ENCODE measurements at places on chromosomes 12 and 14.

- no peak for DNase-seq
Measured at GRCh38 chr12:111361073-111361716, 7.7 kb downstream of the PHETA1 start.

GRCh38 chr14:73008501-73008900 is 18.4 kb downstream of the ZFYVE1 start:
- peak; percentile 24 for DNase-seq

DNA sequence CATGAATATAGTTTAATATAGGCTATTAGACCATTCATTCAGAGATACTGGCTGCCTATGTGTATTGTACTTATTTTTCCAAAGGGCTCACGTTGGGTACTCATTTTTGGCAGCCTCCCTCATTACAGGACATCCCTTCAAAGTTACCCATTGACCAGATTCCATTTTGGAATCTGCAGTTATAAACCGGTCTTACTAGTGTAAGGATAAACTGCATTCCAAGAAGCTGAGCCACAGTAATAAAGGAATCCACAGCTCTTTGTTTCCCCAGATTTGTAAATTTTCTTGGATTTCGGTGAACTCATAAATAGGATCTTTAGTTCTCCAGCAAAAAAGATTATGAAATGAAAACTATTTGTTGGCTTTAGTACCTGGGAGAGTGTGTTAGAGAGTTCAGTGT is 18.9 kb upstream of the CFL2 start:
- no peak for DNase-seq

DNA sequence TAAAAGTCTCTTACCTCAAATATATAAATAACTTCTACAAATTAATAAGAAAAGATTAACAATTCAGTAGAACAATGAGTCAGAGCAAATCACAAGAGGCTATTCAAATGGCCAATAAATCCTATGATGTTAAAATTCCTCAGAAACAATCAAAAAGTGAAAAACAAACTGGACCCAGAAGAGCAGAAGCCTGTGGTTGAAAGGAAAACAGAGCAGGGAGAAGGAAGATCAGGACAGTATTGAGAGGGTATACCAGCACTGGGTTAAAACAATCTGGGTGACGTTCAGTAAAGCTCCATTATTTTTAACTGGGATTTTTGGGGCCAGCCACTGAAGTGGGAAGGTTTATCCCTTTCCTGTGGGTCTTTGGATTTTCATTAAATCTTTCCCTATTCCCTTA is 39.7 kb upstream of the PCED1B start:
- no peak for DNase-seq

GRCh38 chr12:14207905-14208551 is 157.5 kb upstream of the ATF7IP start:
- DNase-seq = no peak

DNA sequence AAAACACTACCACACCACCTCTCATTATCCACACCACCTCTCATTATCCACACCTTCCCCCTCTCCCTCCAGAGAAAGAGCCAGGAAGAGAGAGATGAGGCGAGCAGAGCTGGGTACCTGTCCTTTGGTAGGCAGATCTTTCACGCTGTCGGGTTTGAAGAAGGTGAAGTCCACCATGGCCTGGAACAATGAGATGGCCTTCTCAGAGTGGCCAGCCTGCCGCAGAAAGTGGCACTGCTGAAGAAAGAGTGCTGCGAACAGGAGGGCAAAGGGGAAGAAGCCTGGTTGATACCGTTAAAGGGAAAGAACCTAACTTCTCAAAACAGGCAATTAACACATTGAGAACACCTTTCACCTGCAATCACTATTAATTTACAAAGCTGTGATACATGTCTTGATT is 30.6 kb downstream of the NRDE2 start:
- DNase-seq = no peak

DNA sequence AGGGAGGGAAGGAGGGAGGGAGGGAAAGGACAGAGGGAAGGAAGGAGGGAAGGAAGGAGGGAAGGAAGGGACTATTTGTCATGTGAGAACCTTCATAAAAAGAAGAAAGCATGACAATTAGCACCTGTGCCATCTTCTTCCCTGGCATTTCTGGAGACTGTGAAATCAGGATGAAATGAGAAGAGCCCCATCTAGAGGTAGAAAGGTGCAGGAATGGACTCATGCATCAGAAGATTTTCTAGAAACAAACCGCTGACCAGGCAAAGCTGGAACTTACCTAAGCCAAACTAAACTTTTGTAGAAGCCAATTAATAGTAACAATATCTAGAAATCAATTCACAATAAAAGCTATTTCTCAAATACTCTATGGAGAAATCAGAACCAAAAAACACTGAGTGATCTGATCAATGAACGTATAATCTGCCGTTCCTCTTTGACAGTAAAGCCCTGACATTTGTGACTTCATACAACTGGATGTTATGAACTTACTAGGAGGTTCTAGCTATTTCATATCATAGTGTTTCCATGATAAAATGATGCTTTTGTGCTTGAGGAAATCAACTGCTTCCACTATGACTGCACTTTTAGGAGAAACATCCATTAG is 24.4 kb upstream of the CRACR2A start:
- peak; percentile 10 for DNase-seq

DNA sequence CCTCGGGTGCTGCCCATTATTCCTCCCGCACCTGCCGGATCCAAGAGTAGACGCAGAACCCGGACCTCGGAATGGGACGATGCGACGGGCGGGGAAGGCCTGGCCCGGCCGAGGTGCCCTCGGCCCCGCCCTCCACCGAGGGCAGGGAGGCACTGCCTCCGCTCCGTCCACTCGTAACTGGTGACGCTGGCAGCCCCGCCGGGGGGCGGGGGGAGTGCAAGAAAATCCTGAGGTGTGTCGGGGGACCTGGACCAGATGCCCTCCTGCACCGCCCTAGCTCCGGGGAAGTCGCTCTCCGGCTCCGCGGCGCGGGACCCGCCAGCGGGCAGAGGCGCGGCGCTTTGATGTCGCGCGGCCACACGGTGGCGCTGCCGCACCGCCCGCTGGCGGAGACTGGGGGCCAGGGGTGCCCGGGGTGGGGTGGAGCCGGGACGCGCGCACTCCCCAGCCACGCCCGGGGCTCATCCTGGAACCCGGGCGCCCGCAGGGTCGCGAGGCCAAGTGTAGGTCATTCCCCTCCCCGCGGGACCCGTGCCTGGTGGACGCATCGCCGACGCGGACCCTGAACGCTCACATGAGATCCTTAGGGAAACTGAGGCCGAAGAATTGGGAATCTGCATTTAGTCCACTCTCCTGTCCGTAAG is 202.8 kb downstream of the TTC8 start:
- DNase-seq = peak; percentile 61

DNA sequence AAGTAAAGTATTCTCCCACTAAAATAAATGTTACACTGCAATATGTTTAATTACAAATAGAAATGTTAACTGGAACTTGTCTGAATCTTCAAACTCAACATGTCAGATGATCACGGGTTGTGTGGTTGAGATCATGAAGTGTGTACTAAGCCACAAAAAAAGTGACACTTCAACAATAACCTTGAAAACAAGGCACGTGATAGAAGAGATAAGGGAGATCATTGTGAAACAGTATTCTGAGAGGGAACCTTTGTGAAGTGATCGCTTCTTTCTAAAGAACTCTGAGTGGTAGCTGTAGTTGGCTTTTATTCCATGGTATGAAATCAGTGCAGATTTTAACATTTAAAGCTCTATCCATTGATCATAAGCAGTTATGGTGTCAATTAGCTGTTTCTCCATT is 60.0 kb downstream of the LIN52 start:
- DNase-seq = peak; percentile 29

GRCh38 chr14:79161571-79161970 is 991.4 kb downstream of the NRXN3 start:
- no peak for DNase-seq

GRCh38 chr14:23030936-23031335 is 3.8 kb downstream of the PSMB5 start:
- DNase-seq = no peak

DNA sequence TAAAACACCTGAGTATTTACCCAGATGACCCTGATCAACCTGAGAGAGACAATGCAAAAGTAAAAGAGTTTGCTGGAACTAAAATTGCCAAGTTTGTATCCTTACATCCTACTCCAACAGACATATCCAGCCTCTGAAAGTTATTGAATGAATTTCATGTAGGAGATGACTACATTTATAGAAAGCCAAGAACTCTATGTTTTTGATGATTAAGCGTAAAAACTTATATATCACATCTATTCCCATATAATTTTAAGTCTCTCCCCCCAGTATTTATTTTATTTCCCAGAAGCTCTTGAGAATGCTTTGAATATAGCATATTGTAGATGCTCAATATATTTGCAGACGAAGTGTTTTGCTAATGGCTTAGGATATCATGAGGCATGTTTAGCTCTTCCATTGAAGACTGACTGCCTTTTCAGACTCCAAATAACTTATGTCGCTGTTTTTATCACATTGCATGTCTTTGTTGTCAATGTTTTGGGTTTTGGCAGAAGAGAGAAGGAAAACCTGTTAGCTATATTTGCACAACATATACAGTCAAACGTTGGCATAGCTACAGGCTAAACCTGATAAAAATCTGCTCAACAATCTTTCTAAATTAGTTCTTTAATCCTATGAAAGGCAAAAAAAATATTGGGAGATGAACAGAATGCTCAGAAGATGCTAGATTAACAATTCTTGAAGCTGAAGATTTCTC is 213.6 kb downstream of the DIO2 start:
- DNase-seq = no peak

DNA sequence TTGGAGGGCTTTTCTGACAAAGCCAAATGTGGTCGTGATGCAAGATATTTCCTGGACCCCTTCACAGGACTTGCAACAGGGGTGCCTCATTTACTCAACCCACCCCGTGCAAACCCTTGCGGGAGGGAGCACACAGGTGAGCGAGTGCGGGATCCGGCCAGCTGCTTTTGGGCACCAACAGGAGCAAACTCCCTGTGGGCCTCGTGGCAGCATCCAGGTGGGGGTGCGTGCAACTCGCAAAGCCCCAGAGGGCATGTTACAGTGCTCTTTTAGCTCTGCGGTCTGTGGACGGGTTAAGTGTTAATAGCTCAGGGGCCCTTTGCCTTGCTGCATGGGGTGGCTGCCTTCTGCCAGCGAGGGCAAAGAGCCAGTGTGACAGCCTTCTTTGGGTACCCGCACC is 707.6 kb upstream of the MDGA2 start:
- no peak for DNase-seq

DNA sequence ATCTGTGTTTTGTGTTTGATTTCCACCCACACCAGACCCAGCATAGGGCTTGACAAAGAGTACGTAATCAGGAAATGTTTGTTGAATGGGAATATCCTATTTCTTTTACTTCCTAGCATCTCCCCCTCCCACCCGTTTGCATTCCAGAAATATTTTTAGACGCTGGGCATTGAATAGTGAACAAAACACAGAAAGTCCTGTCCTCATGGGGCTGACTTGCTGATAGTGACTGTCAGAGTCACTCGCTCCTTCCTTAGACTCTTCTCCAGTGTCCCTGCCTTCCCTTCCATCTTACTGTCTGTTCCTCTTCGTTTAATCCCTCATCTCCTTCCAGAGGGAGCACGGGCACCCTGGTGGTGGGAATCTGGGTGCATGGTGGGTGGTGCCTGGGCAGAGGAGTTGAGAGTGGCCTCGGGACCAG is 53.6 kb downstream of the SLC25A47 start:
- DNase-seq = no peak

DNA sequence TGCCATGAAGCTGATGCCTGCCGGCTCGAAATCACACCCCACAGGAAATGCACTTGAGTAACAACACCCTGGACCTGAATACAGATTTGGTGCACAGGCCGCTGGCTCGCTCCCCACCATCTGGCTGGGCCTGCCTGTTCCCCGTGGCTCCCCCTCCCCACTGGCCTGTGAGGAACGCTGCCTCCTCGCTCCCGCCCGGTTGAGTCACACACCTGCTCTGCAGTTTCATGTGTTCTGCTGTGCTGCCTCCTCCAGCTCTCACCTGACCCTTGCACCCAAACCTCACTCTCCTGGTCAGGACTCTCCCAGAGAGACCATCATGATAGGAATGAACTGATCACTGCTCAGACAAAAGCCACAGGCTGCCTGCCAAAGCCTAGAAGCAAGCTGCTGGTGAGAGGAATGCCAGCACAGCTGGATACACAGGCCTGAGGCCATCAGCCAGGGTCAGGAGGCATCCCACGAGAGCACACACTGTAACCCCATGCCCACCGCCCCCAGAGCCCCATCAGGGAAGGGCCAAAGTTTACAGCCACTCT is 3.8 kb upstream of the SIVA1 start:
- no peak for DNase-seq

- DNase-seq = no peak
Measured at GRCh38 chr12:63999853-64000252, 155.4 kb downstream of the SRGAP1 start.

DNA sequence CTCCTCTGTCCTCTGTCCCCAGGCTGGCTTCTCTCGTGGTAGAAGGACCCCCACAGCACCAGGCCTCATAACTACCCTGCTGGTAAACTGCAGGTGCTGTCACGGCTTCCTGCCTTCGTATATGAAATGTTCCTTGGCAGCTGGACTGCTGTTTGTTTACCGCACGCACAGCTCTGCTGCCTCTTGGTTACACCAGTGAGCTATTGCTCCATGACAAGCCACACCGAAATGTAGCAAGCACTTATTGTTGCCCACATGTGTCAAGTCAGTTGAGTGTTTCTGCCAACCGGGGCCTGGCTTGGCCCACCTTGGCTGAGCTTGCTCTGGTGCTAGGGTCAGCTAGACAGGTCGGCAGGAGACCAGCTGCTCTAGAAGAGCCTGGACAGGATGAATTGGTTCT is 21.7 kb upstream of the TCL1B start:
- no peak for DNase-seq

GRCh38 chr12:88248606-88249005 is 106.5 kb downstream of the TMTC3 start:
- DNase-seq = no peak

DNA sequence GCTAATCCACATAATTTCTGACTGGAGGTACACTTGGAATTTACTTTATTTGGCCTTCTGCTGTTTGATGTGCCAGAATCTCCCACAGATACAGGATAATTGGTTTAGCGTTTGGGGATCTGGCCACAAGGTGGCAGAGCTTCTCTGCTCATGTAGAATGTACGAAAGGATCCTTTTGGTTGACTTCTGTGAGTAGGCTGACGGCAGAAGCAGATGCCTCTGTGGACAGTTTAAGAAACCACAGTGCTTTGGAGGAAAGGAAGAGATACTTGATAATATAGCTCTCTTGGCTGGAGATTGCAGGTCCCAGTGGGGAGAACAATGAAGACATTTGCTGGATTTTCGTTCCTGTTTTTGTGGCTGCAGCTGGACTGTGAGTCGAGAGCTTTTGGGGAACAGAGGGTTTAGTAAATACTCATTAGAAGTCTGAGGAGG is 75.3 kb upstream of the OR4E1 start:
- peak; percentile 4 for DNase-seq

GRCh38 chr12:12127304-12127703 is 56.6 kb downstream of the BCL2L14 start:
- no peak for DNase-seq

Measured in adrenal gland (tissue), 19 donors.